GM03348 (cell line): ENCODE measurements at places on chromosomes 16 and 17.
A peak's percentile ranks its signal among the peaks of the same experiment; 100 is the strongest.

- no peak for DNase-seq
Observed at GRCh38 chr17:41962111-41962510, 4.5 kb upstream of the CNP start.

- no peak for DNase-seq
Observed at GRCh38 chr16:64507240-64508024, 614.4 kb downstream of the CDH11 start.

GRCh38 chr17:78458736-78459335 lies 80.4 kb downstream of the PGS1 start:
- DNase-seq = no peak

DNA sequence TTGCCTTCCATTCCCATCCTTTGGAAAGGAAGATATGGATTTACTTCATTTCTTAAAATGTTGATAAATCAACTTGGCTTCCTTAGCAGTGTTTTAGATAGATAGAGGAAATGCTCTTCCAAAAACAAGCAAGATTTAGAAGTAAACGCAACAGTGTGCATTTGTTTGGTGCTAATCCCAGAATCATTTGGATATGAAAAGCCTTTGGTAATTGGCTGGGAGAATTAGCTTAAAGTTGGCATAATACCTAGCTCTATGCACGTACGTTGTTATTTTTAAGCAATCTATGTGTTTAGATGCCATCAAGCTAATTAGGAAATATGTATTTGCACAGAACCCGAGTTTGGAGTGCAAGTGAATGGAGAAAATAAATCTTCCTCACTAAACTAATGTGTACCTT lies 415.3 kb downstream of the GRIN2A start:
- DNase-seq = no peak

DNA sequence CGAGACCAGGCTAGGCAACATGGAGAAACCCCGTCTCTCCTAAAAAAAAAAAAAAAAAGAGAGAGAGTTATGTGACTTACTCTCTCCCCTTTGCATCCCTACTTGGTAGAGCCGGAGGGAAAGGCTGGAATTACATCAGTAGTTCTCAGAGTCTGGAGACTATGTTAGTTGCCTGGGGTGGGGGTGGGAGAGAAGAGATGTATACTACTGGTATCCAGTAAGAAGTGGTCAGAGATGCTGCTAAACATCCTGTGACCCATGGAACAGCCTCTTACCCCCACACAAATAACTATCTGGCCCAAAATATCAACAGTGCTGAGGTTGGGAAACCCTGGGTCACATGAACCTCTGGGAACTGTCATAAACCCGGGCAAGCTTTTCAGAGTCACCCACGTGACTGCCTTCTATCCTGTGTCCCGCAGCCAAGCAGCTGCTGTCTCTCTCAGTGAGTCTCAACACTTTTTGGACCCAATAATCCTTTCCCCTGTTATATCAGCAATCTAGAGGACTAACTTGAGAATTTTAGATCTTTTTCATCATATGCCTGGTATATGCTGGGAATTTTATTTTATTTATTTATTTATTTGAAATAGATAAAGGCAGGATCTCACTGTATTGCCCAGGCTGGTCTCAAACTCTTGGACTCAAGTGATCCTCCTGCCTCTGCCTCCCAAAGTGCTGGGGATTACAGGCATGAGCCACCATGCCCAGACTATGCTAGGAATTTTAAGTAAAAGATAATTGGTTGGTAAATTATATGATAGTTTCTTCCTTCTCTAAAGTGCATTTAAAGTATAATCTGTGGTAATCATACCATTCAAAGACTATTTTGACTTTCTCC lies 8.7 kb downstream of the EIF1 start:
- peak; percentile 73 for DNase-seq

DNA sequence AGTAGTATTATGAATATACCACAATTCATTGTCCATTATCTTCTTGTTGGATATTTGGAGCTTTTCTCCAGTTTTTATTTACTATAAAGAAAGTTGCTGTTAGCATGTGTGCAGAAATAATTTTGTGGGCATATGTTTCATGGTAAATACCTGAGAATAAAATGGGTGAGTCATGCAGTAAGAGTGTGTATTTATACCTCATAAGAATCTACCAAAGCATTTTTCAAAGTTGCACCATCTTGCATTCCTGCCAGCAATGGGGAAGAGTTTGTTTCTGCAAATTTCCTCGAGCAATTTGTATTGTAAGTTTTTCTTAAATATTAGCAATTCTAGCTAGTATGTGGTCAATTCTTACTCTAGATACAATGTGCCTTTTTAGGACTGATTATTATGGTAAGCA lies 7.9 kb upstream of the MON1B start:
- DNase-seq = no peak

GRCh38 chr17:79048826-79049755 lies 25.1 kb downstream of the C1QTNF1 start:
- DNase-seq = no peak

- no peak for DNase-seq
Observed at GRCh38 chr16:30348929-30349328, 6.2 kb downstream of the CD2BP2 start.

- DNase-seq = no peak
Observed at GRCh38 chr17:79590523-79590860, 20.4 kb downstream of the RBFOX3 start.

- no peak for DNase-seq
Observed at GRCh38 chr17:81050645-81051625, 16.0 kb downstream of the BAIAP2 start.

DNA sequence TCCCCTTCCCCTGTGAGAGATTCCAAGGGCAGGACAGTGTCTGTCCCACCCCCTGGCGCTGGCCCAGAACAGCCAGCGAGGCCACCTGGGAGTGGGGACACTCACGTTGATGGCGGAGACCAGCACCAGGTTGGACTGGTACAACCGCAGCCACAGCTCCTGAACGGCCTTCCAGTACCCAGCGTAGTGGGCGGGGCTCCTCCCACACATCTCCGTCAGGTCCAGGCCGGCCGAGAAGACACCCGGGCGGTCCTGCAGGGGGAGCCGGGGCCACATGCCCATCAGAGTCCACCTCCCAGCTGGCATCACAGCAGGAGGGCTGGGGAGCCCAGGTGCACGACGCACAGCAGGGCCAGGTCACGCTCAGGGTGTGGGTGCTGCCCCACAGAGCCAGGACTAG lies 7.1 kb downstream of the ECI1 start:
- no peak for DNase-seq

- peak; percentile 68 for DNase-seq
Observed at GRCh38 chr17:42221886-42222745, 27.8 kb upstream of the GHDC start.

- no peak for DNase-seq
Observed at GRCh38 chr17:59853168-59853918, 39.4 kb downstream of the TUBD1 start.

- DNase-seq = peak; percentile 89
Observed at GRCh38 chr16:1378804-1379303, 27.1 kb downstream of the GNPTG start.

- DNase-seq = no peak
Observed at GRCh38 chr17:81428516-81428915, 33.3 kb downstream of the BAHCC1 start.

DNA sequence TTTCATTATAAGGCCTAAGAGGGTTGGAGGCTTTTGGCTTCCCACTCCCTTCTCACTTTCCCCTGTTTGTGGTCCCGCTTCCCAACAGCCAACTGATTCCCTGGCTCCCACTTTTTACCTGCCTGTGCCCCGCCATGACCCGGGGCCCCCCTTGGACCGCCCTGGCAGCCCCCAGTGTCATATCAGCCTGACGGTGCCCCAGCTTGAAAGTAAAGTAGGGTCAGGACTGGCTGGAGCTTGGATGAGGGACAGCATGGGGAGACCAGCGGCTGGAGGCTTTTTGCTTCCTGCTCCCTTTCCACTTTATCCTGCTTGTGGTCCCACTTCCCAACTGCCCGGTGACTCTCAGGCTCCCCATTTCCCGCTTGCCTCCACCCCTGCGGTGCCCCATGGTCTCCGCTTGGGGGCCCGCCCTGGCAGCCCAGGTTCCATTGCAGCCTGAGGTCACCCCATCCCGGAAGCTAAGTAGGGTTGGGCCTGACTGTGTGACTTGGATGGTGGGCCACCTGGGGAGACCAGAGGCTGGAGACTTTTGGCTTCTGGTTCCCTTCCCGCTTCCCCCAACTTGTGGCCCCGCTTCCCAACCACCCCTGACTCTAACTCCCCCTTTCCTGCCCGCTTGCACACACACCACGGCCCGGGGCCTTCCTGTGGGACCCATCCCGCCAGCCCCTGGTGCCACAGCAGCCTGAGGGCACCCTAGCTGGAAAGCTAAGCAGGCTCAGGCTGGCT lies 2274.7 kb downstream of the TP53TG3F start:
- DNase-seq = peak; percentile 5

- no peak for DNase-seq
Observed at GRCh38 chr16:81519301-81520150, 74.9 kb downstream of the CMIP start.

DNA sequence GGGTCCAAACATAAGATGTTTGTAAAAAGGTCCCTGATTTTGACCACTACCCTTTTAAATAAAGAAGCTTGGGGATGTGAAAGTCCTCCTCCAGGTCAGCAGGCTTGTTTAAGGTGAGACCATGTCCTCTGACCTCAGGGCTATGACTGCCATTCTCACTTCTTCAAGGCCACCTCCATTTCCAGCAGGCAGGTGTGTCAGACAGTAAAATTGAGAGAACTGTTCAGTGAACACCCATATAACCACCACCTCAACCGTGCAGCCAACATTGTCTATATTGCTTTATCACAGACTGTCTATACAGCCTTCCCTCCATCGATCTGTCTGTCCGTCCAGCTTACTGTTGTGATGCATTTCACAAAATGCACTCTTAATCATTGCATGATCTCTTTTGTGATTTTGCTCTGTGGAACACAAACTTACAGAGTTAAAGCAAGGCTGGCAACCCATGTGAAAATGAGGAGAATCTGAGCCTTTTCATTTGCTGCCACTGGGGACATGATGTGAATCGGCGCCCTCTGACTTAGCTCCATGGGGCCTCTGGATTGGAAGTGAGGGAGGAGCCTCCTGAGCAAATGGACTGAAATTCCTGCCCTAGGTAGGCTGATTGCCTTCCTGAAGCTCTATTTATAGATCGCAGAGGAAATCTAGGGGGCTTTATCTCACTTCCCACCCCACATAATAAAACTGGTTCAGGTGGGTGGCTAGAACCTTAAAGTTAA lies 53.8 kb downstream of the ZNRF1 start:
- no peak for DNase-seq

DNA sequence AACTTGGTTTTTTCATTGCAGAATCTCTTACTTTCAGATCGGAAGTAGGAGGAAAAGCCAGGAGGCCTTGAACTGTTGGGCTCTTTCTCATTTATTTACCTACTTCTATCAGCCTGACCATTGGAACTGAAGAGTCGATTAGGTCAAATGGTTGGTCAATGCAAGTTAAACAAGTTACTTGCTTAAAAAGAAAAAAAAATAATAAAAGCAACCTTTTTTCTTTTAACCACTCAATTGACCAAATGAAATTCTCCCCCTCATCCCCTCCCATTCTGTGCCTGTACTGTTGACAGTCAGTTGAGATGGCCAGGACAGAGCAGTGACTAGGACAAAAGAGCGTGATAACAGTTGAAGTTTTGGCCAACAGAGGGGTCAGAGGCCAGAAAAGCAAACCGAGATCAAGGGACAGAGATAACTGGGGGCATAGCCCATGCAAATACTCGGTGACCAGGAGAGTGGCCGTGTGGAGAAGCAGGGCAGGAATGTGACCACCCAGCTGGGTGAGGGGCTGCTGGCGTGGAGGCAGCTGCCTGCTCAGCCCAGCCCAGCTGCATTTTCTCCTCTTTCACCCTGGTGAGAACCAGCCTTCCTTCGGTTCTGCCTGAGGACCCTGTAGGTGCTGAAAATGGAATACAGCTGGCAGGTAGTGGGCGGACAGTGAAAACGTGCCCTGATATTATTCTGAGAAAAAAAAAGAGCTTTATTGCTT lies 72.2 kb downstream of the HS3ST3B1 start:
- DNase-seq = no peak

DNA sequence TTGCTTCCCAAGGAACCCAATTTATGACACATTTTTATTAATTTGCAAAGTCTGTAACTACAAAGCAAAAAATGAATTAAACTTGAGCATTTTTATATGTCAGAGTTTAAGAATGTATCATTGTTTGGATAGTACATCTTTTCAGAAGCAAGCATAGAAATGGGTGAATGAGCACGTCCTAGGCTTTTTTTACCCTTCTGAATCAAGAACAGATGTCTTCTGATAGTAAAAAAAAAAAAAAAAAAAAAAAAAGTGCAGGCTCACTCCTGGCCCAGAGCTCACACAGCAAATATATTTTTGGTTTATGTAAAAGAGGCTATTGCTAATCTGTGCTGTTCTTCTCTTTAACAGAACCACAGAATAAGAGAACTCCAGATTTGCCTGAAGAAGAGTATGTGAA lies 6.3 kb downstream of the TERF2IP start:
- peak; percentile 75 for DNase-seq

- DNase-seq = peak; percentile 93
Observed at GRCh38 chr16:48164907-48165715, 9.3 kb upstream of the ABCC12 start.

DNA sequence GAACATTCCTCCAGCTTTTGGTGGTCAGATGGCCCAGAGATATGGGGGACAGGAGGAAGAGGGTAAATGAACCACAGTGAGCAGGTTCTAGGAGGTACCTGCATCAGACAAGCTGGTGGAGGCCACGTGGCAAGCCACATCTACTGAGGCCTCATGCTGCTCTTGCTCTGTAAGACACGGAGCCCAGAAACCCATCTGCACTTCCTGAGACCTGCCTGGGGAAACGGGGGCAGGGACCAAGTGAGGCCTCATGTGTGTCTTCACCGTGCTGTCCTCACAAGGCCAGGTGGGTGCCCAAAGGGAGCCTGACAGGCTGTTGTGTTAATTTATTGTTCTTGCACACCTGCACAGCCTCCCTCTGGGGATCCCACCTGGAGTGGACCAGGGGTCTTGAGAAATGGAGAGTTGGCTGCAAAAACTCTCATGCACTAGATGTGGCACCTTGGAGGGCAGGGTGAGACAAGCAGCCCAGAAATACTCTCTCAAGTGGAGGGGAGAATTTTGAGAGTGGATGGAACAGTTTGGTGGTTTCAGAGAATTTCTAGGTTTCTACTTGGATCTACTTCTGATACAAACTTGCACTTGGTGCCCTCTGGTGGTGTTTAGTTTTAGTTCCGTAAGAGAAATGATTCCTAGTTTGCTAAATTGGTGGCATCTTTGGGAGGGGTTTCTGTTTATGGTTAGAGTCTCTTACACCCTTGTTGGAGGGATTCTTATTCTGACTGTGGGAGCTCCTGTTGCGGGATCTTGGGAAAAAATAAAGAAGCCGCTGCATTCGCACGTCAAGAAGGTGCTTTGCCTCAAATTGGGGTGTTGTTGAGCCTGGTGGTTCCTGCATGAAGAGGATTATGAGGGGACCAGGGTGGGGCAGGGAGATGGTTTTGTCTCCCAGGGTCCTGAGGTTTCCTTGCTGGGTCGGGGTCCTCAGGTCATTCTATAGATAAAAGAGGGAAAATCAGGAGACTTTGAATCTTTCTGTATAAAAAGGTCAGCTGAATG lies 47.5 kb downstream of the SLC6A2 start:
- DNase-seq = peak; percentile 75

GRCh38 chr16:50340578-50340977 lies 28.2 kb downstream of the BRD7 start:
- peak; percentile 27 for DNase-seq

- no peak for DNase-seq
Observed at GRCh38 chr16:67538666-67539101, 10.1 kb downstream of the RIPOR1 start.
